ENCODE measurements at places on chromosomes 4 and X.

DNA sequence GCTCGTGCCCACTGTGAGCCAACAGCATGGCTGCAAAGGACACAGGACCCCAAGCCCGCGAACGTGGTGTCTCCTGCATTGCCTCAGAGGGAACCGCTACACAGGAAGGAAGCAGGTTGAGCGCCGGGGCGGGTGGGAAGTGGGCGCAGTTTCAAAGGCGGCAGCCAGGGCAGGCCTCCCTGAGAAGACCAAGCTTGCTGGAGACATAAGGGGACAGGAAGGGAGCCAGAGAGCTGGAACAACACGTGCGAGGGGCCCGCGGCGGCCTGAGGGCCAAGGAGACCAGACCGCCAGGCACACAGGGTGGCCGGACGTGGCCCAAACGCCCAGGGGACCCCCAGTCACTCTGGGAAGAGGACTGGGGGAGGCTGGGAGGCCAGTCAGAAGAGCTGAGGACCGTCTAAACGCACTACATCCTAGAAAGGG is 32.0 kb downstream of the CTBP1 start:
- peak; percentile 64 for DNase-seq

DNA sequence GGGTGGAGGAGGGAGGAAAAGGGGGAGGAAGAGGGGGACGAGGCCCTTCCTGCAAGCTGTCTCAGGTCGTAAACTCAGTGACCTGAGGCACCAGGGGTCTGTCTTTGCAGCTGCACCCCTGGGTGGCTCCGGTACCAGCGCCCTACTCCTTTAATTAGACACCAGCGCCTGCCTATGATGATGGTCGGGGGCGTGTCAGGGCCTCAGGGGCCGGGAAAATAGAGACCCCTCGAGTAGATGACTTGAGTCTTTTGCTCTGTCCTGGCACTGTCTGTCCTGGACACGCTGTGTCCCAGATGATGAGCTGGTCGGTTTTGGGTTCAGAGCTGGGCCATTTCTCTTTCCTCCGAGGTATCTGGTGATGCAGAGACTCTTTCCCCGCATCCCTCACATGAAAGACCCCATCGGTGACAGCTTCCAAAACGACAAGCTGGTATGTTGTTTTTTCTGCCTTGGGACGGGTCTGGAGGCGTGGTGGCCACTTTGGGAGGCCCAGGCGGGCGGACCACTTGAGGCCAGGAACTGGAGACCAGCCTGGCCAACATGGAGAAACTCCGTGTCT is 11.2 kb downstream of the SLC25A6 start:
- no peak for DNase-seq

GRCh38 chr4:55183926-55184599 is 58.7 kb upstream of the KDR start:
- DNase-seq: no peak

GRCh38 chrX:38578167-38578566 is 16.8 kb downstream of the TSPAN7 start:
- DNase-seq: no peak

GRCh38 chr4:6416518-6417286 is 55.7 kb downstream of the PPP2R2C start:
- DNase-seq: no peak

GRCh38 chr4:96073461-96073860 is 233.6 kb downstream of the PDHA2 start:
- no peak for DNase-seq

- DNase-seq: no peak
These were observed 245.7 kb downstream of the ANTXR2 start for GRCh38 chr4:79827283-79827682.

DNA sequence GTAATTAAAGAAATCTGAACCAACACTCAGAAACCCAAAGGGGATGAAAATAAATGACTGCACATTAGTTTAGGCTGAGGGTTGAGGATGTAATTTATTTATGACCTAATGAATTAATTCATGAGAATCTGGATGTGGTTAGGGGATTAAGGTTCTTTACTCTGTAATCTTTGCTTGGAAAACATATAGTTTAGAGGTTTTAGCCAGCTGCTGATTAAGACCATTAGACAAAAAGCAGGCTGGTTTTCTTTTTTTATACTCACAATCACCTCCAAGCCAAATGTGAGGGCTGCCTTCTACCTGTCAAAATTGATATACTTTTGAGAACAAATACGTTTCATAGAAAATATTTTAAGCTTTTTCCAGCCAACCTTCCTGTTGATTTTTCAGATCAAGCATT is 2705.8 kb downstream of the PCDH7 start:
- no peak for DNase-seq

- DNase-seq: no peak
These were observed 212.3 kb upstream of the FGF13 start for GRCh38 chrX:138923805-138924204.

DNA sequence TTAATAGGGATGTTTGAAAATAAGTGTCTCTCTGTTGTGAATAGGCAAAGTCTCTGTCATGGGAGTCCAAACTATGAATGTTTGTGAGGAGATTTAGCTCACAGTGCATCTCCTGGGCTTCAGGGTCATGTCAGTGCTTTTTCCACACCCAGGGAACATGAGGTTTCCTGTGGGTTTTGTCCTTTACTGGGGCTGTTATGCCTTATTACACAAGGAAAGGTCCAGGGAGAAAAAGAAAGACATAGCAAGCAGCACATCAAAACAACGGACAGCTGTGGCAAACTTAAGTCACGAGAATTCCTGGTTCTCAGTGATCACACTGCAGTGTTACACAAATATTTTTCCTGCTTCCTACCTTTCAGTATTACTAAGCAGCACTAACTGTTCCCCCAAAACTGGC is 99.4 kb downstream of the MBNL3 start:
- DNase-seq: no peak

GRCh38 chr4:59094505-59094904 is 1984.3 kb upstream of the IGFBP7 start:
- DNase-seq: no peak

DNA sequence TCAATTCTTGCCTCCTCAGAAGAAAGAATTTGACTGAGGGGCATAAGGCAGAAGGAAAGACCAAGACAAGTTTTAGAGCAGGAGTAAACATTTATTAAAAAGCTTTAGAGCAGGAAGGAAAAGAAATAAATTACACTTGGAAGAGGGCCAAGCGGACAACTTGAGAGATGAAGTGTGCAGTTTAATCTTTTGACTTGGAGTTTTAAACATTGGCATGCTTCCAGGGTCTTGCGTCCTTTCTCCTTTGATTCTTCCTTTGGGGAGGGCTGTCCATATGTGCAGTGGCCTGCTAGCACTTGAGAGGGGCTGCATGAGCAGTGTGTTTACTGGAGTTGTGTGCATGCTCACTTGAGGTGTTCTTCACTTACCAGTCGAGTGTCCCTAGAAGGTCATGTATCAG is 275.8 kb upstream of the IL1RAPL1 start:
- DNase-seq: no peak

GRCh38 chr4:78156520-78156919 is 99.4 kb downstream of the FRAS1 start:
- no peak for DNase-seq

DNA sequence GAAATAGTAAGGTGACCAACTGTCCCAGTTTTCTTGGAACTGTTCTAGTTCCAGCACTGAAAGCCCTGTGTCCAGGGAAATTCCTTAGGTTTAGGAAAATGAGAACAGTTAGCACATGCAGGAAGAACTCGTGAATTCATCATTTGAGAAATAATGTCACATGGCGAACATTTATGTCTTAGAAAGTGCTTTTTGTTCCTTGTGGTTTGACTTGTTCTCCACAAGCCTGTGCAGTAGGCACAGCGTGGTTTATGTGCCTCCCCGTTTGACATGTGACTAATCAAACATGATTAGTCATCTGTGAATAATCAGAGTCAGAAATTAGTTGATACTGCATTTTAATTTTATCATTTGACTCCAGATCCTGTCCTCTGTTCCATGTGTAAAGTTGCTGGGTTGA is 556.0 kb upstream of the CPEB2 start:
- DNase-seq: no peak

GRCh38 chr4:137213372-137214173 is 318.7 kb downstream of the PCDH18 start:
- DNase-seq: no peak

- no peak for DNase-seq
These were observed 2184.4 kb upstream of the TENM3 start for GRCh38 chr4:180058691-180059215.

- DNase-seq: no peak
These were observed 16.4 kb downstream of the DMD start for GRCh38 chrX:33194876-33195433.

- DNase-seq: no peak
These were observed 123.1 kb upstream of the GLRA2 start for GRCh38 chrX:14406225-14406624.

GRCh38 chrX:72159769-72160168 is 21.8 kb upstream of the PIN4 start:
- no peak for DNase-seq

DNA sequence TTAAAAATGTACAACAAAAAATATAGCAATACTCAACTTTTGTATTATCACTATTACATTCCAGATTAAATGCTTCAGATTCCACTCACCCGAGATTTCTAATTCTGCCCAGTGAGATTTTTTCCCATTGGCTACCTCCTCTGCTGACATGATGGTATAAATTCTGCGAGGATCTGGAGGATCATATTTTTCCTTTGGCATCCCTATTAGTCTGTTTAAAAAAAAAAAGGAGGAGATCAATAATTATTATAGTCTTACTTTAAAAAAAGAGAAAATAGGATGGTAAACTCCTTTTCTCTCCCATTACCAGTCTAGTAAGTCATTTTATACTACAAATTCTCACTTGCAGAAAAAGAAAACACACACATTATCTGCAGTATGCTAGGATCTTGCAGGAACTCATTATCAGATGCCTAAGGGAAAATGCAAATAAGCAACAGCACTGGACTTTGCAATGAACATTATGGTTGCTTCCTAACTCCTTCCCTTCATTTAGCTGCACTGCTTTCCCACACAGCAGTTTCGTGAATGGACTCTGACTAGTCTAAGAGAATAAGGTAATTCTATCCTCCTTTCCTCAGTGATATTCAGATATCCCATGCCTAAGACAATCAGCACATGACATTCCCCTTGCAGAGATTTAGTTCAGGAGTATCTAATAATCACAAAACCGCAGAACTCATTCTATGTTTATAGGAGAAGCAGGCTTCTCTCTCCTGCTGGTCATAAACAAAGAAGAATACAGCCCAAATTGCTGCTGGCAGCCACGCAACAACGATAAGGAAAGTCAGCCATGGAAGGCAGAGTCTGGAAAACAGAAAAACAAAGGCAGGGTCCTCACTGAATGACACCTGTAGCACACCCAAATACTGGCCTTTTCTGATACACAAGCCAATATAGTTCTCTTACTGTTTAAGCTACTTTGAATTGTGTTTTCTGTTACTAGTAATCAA is 42.7 kb downstream of the CNOT6L start:
- DNase-seq: no peak

DNA sequence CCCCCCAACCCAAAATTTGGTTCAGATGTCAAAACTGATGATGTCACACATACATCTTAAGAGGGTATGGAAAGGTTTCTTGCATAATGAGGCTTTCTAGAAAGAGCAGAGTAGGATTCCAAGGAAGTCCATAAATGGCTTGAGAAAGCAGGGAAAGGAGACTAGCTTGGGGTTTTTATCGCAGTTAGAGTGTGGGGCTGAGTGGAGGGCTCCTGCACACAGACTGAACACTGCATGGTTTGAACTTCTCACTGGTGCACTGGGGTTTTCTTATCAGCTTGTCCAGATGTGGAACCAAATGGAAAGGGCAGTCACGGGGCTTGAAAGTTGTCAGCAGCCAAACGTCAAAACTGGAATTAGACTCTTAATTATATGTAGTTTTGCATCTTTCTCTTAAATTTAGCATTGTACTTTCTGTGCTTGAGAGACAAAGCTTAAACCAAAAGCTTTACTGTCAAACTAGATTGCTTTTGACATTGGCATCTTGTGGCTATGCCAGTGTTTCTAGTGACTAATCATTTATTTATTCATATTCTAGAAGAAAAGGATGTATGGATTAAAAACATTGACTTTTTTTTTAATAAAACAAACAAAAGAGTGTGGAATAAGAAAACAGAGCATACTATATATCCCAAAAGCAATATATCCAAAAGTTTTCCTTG is 78.3 kb upstream of the STIM2 start:
- no peak for DNase-seq

GRCh38 chr4:19930742-19931141 is 321.0 kb upstream of the SLIT2 start:
- no peak for DNase-seq

DNA sequence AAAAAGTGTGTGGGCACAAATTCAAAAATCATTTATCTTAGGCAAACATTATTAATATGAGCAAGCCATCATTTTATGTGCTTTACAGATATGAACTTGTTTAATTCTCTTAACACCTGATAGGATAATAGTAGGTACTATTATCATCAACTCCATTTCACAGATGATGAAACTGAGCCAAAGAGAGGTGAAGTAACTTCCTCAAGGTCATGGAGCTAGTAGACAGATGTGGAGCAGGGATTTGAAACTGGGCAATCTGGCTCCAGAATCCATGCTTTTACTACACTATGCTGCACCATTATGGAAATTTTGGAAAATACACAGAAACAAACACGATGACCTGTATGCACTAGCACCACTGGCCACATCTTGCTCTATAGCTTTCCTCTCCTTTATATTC is 1.0 kb upstream of the PIN4 start:
- DNase-seq: no peak

- no peak for DNase-seq
These were observed 2.7 kb downstream of the N4BP2 start for GRCh38 chr4:40059362-40059761.

DNA sequence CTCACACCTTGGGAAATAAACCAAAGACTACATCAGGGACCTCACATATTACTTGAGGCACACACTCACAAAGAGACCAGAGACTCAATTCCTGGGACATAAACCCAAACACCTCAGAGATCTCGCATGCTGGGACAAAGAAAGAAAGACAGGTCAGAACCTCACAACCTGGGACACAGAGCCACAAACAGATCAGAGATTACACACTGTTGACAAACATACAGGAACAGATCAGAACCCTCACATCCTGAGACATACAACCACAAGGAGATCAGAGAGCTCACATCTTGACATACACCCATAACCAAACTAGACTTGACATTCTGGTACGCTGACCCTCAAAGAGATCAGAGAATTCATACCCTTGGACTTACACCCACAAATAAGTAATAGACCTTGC is 17.3 kb downstream of the SUV39H1 start:
- no peak for DNase-seq

DNA sequence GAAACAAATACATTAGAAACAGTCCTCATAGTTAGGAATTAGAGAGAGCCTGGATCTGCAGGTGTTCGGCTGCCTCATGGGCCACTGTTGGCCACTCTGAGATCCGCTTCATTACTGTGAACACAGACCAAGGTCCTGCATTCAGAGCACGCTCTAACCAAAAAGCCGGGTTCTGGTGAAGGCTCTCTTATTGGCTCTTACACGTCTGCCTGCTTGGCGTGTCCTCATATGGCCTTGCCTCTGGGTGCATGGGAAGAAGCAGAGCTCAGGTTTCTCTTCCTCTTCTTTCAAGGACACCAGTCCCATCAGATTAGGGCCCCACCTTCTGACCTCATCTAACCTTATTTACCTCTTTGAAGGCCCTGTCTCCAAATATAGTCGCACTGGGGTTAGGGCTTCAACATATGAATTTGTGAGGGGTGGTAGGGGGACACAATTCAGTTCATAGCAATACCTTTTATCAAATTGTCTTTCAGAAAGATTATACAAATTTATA is 37.1 kb upstream of the ELF2 start:
- peak; percentile 42 for DNase-seq

All from GM12891 (cell line).